GM13976 (cell line): ENCODE measurements at places on chromosomes 13 and 19.

- no peak for DNase-seq
Measured at GRCh38 chr19:5838353-5839064, 993 bp downstream of the FUT6 start.

GRCh38 chr19:33194532-33194885 lies 379 bp downstream of the LRP3 start:
- DNase-seq: no peak

DNA sequence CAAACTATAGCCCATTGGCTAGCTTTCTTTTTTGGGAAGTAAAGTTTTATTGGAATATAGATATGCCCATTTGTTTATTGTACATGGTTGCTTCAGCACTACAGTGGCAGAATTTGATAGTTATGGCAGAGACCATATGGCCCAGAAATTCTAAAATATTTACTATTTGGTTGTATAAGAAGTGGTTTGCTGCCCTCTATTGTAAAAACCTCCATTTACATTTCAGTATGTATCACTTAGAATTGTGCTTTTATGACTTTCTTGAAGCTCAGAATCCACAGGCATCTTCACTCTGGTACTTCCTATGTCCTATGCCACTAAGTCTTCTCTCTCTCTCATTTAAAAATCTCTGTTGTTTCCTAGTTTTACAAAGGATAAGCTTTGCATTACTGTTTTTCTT lies 37.7 kb downstream of the DLEU7 start:
- no peak for DNase-seq

DNA sequence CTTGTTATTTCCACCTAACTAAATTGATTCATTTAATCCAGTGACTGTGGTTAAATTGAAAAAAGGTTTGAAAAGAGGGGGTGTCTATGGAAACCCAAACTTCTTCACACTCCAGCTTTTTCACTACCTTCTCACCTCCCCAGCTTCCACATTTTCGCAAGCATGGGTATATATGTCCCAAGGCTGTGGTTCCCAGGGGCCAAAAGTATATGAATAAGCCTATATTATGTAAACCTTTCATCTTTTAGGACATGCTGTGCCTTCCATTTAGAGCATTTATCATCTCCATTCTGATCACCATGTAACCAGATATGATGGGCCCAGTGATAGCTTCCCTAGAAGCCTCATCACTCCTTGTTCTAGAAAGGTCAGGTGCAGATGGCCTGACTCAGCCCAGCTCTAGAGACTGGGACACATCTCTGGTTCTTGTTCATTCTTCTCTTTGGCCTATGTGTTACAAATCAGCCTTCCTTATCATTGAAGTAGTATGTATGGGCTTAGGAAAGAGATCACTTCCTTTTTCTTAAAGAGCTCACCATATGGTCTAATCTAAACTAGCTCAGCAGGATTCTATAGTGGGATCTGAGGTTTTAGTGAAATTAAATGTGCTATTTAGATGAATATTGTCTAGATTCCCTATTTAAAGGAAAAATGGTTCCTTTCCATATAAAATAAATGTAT lies 19.5 kb upstream of the ARL11 start:
- no peak for DNase-seq

- no peak for DNase-seq
Measured at GRCh38 chr19:40807147-40808020, 8.4 kb downstream of the EGLN2 start.

DNA sequence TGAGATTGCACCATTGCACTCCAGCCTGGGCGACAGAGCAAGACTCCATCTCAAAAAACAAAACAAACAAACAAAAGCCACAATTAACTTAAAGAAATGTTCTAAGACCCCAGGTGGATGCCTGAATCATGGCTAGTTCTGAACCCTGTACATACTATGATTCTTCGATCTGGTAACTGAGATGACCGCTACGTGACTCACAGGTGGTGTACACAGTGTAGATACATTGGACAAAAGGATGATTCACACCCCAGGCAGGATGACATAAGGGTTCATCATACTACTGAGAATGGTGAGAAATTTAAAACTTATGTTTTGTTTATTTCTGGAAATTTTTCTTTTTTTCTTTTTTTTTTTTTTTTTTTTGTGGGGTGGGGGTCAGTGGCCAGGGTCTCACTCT lies 6.5 kb downstream of the ZNF426 start:
- DNase-seq: no peak

DNA sequence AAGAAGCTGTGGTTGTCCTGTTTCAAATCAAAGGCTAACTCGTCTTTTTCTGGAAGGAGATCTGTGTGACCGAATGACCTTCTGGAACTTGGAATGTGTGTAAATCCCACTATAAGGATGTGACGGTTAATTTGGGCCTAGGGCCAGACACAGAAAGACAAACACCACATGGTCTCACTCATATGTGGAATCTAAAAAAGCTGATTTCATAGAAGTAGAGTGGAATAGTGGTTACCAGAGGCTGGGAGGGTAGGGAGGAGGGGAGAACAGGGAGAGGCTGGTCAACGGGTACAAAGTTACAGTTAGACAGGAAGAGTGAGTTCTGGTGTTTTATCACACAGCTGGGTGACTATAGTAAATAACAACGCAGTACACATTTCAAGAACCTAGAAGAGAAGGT lies 39.3 kb upstream of the RGCC start:
- DNase-seq: no peak

- DNase-seq: no peak
Measured at GRCh38 chr19:48676887-48677286, 4.1 kb upstream of the NTN5 start.

DNA sequence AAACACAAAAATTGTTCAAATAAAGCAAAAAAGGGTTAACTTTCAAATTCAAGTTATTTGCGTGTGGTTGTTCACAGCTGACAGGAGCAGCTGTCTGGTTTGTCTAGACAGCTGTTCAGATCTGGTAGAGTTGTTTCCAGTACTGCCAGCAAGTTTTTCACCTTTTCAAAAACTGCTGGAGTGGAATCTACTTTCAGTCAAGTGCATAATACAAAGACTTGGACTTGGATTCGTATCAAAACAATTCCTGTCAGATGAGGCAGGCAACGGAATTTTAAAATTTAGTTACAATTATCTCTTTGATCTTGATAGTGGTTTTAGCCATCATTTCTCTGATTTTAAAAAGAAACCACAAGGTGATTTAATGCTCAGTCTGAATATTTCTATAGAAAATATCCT lies 51.7 kb upstream of the EEF1AKMT1 start:
- DNase-seq: no peak

DNA sequence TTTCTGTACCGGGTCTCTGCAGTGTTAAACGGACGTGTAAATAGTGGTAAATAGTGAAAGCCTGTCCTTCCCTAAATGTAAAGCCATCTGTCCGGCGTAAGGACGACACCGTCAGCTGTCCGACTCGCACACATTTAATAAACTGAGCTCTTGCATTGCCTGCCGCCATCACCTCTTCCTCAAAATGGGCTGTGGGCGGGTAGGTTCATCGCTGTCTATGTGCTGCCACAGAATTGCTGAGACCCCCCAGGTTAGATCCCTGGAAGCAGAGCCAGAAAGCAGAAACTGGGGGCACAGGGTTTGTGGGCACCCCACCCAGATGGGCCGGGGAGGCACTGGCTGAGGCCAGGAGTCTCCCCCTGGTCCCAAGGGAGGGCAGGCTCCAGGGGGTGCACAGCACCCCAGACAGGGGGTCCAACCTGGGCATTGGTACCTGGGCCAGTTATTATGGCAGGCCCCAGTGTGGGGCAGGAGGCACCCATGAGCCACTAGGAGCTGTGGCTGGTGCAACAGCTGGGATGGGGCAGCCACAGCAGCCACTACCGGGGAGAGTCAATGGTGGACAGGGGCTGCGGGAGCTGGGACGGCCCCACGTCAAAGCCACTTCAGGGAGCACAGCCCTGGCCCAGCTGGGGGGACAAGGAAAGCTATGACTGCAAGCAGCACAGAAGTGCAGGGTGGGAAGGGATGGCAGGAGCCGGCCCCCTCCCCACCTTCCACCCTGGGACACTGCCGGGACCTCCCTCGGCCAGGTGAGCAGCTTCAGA lies 5.7 kb downstream of the C19orf25 start:
- no peak for DNase-seq

- no peak for DNase-seq
Measured at GRCh38 chr13:39016087-39016486, 21.8 kb downstream of the PROSER1 start.

DNA sequence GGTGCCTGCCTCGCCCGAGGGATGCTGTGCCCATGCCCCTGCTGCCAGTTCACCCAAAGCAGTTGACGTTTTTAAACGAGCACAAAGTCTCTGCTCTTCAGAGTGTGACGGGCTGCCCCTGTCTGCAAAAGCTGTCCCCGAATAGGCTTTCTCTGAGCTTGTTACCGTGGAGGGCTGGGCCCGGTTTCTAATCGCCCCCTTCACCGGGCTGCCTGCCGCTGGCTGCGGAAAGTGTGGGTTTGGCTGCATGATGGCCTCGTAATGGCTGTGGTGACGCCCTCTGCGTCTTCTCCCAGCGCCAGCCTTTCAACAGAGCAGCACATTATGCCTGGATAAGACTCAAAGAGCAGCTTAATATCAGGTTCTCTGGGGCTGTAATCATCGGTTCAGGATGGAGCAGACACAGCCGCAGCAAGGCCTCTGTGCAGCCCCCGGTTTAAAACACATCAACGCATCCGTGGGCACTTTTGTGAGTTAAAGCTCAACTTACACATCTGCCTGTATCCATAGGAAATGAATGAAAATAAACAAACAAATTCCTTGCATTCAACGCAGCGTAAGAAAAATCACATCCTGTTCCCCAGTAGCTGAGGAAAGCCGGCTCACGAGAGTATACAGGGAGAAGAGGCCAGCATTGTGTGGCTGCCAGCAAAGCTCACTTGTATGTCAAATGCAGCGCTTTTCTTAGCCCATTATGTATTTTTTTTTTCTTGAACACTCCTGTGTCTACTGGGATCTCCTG lies 166.4 kb upstream of the SOX1 start:
- DNase-seq: no peak

DNA sequence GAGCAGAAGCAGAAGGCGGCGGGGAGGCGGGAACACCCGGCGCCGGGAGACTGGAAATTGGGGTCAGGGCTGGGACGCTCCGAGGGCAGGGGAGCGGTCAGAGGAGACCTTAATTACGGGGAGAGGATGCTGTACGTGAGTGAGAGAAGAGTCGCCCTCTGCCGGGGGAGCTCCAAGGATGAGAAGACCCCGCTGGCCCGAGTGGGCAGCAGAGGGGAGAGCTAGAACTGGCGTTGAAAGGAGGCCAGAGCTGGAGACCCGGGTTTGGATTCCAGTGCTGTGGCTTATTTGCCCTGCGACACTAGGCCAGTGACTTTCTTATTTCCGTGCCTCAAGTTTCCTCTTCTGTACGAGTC lies 536 bp downstream of the FAM32A start:
- DNase-seq: peak; percentile 62

DNA sequence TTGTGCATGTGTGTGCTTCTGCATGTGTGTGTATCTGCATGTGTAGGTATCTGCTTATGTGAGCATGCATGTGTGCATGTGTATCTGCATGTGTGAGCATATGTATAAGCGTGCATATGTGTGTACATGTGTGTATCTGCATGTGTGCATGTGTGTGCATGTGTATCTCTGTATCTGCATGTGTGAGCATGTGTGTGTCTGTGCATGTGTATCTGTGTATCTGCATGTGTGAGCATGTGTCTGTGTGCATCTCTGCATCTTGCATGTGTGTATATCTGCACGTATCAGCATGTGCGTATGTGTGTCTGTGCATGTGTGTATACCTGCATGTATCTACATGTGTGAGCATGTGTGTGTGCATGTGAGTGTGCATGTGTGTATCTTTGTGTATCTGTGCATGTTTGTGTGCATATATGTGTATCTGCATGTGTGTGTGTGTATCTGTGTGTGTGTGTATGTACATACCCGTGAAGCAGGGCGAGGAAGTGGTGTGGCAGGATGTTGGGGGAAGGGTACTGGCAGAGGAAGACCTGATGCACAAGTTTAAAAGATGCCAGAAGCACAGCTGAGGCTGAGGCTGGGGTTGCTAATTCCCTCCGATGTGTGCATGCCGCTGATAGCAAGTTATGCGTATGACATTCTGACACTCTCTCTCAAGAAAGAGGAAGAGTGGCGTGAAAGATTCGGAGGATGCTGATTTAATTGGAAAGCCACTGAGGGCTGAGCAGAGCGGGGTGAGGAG lies 64.2 kb downstream of the TEX29 start:
- no peak for DNase-seq

DNA sequence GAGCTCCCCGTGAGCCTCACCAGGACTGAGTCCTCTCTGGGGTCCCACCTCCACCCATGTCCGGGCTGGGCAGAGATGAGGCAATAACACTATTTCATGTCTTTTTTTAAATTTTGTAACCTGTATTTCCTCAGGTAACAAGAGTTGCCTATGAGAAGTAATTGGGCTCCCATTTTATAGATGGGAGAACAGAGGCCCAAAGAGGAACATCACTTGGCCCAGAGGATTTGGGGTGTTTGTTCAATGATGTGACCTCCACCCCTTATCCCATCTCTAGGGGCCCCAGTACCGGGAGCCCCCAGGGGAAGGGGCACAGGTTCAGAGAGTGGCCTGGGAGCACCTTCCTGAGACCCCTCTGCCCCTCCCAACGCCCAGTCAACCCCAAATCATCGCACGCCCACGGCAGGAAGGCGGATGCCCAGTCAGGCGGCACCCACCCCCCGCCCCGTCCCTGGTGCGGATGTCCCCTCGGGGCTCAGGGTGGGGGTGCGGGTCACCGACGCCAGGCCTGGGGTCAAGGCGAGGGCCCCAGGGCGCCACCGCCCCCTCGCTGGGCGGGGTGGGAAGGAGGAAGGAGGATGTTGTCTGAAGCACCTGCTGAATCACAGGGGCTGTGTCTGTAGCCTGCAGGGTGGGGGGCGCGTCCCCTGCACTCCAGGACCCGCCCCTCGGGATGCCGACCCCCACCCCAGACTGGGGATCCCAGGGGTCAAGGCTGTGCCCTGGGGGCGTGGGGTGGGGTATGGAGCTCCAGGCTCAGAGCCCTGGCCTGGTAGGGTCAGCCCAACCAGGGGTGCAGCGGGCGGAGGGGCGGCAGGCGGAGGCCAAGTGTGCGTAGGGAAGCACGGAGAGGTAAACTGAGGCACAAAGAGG lies 9.0 kb upstream of the CIRBP start:
- no peak for DNase-seq

DNA sequence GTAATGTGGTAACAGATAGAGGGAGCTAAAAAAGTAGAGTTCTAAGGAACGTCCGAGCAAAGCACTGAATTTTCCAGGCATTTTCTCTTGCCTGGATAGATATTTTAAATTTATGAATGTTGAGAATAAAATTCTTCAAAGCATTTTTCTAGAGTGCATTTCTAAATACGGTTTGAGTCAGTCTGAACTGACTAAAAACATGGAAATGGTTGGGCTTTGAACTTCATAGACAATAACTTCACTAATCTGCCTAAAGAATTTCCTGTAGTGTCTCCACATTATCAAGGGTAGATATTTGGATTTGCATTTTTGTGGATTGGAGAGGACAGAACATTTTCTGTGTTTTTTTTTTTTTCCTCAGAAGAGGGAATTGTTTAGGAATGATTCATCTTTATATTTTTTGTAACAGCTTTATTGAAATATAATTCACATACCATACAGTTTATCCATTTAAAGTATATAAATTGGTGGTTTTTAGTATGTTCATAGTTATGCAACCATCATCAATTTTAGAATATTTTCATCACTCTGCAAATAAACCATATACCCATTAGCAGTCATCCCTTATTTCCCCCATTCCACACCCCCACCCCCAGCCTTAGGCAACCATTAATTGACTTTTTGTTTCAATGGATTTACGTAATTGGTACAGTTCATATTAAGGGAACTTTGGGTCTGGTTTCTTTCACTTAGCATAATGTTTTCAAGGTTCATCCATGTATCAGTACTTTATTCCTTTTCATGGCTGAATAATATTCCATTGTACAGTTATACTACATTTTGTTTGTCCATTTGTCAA lies 20.7 kb downstream of the GARRE1 start:
- DNase-seq: no peak

- DNase-seq: no peak
Measured at GRCh38 chr13:42272115-42272803, at the start of gene AKAP11. TSS of gene AKAP11 (plus strand) at chr13:42272152. CDS start at chr13:42286349, 14,197 bp downstream.

GRCh38 chr13:41802684-41803444 lies 158.0 kb downstream of the VWA8 start:
- no peak for DNase-seq
